ENCODE measurements at places on chromosomes 7 and 10.

GRCh38 chr10:6151087-6151977 lies 51.4 kb upstream of the PFKFB3 start:
- DNase-seq, result peak; percentile 33

DNA sequence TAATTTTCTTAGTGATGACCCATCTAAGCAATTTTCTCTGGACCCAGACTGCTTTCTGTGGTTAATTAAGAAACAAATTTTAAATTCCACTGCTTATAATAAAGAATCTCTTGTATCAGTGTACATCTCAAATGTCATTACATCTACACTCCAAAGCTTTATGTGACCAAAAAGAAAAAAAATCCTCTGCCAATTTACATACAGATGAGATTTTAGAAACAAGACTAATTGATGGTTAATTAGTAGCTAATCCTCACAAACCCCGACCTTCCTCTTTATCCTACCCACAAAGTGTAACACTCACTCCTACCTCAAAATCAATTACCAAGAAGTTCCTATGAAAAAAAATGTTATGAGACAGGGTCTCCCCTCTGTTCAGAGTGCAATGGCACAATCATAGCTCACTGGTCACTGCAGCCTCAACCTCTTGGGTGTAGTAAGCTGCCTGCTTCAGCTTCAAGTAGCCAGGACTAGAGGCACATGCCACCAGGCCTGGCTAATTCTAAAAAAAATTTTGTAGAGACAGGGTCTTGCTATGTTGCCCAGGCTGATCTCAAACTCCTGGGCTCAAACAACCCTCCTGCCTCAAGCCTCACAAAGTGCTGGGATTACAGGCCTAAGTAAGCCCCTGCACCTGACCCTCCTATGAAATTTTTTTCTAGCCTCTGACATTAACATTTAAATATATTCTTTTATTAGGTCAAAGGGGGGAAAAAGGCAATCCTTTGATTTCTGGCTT lies 14.8 kb downstream of the KIF5B start:
- no peak for DNase-seq

GRCh38 chr10:132700156-132701098 lies 85.5 kb downstream of the NKX6-2 start:
- DNase-seq, result no peak

- no peak for DNase-seq
Observed at GRCh38 chr10:101236376-101237080, 7.3 kb upstream of the LBX1 start.

Measured in stimulated activated CD8-positive, alpha-beta memory T cell treated with anti-CD3 and anti-CD28 coated beads, Interleukin-12 subunit alpha, Interleukin-12 subunit beta, amount 100 ng/mL, for 1 hour (primary cell).